ENCODE measurements at places on chromosomes 3 and 15.

GRCh38 chr3:97815149-97815917 is 6.5 kb upstream of the CRYBG3 start:
- no peak for DNase-seq

DNA sequence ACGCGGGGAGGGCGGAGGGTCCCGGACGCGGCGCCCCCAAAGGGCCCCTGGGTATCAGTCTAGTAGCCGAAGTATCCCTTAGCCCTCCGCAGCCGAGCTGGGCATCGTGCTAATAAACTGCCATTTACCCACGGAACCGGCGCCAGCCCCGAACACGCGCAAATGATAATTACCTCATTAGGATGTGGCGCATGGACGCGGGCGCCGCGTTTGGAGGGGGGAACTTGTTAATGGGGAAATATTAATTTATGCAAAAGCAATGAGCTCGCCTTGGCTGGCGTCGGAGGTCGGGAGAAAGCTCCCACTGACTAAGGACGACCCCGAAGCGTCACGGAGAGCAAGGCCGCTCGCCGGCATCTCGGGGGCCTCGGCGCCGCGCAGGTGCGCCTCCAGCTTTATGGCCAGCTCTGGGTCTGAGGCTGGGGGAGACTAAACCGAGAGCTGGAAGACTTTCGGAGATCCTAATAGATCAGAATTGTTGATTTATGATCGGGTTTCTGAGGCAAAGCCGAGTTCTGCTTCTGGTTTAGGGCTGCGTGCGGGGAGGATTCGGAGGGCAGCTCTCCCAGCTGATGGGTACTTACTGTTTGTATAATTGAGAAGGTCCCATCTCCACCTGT is 474 bp upstream of the FEZF2 start:
- DNase-seq: peak; percentile 50

GRCh38 chr3:174049472-174049871 is 651.9 kb downstream of the NLGN1 start:
- DNase-seq: no peak

DNA sequence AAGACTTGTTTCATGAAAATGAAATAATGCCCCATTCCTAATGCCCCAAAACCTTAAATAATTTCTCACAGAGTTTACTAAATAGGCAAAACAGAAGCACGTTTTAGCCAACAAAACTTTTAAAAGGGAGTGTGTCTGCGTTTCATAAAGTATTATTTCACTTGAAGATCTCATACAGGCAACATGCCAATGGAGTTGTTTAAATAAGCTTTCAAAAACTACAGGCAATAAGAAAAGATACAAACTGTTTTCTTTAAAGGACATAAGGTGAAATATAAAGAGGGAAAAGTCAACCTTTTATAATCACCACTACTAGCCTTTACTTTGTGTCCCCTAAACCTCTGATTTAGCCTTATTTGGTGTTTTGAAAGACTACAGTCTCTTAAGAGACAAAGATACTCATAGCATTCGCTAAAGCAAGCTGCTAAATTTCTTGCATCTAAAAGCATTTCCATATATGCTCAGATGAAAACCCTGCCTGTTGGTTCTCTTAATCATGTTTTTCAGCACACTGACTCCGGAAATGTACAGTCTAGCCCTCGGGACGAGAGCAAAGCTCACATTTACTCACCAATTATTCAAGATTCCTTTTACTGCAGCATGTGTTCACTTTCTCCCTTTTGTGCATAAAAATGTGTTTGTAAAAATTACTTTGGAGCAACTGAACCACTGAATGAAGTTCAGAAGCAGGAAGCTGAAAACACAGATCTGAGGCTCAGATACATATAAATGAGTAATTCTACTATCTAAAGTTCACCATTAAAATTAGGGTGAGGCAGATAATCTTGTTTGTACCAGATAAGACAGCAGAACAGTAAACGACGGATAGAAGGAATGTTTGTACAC is 119.0 kb downstream of the GOLIM4 start:
- no peak for DNase-seq

GRCh38 chr3:146813496-146813895 is 208.3 kb upstream of the PLSCR5 start:
- no peak for DNase-seq

DNA sequence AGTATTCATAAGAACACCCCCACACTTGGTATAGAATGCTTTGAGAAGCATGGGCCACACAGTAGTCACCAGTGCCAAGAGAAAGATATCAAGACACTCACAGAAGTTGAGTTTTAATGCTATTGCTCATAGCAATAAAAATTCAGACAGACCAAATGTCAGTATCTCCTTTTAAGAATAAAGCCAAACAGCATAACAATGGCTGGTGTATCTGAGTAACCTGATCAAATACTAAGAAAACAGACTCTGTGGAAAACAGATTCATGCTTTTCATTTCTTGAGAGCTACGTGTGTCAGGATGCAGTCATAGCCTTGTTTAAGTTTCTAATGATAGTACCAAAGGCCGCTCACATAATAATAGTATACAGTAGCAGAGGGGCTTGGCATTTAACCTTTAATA is 778.5 kb downstream of the MECOM start:
- no peak for DNase-seq

Measured in anterior cingulate cortex (tissue), 58 donors.